T follicular helper cell (primary cell): ENCODE measurements at places on chromosomes 4 and X.

DNA sequence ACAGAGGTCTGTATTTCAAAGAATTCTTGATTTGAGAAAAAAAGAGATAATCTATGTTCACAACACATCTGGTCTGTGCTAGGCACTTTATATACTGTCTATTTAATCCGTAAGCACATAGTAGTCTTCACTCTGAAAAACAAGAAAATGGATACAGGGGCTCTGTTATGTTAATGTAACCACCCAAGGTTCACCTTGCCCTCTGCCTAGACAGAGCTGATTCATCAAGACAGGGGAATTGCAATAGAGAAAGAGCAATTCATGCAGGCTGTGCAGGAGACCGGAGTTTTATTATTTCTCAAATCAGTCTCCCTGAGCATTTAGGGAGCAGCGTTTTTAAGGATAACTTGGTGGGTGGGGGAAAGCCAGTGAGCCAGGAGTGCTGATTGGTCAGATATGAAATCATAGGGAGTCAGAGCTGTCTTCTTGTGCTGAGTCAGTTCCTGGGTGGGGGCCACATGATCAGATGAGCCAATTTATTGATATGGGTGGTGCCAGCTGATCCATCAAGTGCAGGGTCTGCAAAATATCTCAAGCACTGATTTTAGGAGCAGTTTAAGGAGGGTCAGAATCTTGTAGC, 92.9 kb upstream of the TNIP3 start:
- no peak for DNase-seq

DNA sequence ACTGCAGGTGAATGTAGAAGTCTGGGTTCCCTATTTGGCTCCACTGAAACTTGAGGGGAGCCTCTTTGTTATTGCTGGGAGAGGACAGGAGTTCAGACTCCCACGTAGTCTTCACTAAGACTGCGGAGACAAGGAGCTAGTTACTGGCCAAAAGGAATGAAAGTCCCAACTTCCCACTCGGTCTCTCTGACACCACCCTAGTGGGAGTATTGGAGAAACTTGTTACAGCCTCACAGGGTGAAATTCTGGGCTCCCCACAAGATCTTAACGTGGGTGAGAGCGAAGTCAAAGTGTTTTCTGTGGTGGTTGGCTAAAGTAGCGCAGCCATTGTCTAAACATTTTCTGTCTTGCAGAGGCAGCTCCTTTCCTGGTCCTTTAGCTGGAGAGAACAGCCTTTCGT, 13.5 kb downstream of the MYOZ2 start:
- DNase-seq = no peak

- DNase-seq = peak; percentile 6
Measured at GRCh38 chrX:136880003-136880451, 498 bp downstream of the RBMX start.

- DNase-seq = no peak
Measured at GRCh38 chr4:90317785-90318184, 190.6 kb downstream of the CCSER1 start.

GRCh38 chr4:118113220-118113619, 78.9 kb downstream of the NDST3 start:
- DNase-seq = no peak

- no peak for DNase-seq
Measured at GRCh38 chr4:113141901-113142346, 92.5 kb downstream of the ANK2 start.

DNA sequence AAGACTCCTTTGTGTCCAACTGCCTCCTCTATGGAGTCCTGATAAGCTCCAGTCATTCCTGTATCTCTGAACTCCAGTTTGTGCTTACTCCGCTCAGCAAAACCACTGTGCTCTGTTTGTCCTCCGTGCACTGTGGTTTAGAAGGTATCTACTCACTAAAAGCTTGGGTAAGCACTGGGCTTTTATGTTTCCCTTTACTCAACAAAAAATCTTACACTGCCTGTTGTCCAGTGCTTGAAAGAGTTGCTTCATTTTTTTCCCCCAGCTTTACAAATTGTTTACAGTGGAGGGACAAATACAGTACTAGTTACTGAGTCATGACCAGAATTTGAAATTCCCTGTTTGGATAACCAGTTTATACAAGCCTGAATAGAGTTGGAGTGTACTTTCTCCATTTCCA, 545.3 kb upstream of the FAT1 start:
- DNase-seq = no peak

GRCh38 chrX:154547245-154548027, at the start of gene IKBKG:
TSS of gene IKBKG (plus strand) at chrX:154547620. CDS start at chrX:154552003, 4,383 bp downstream.
- peak; percentile 80 for DNase-seq

- no peak for DNase-seq
Measured at GRCh38 chr4:168787801-168788595, 222.1 kb downstream of the CBR4 start.

GRCh38 chr4:38453253-38453881, 210.6 kb upstream of the KLF3 start:
- no peak for DNase-seq

GRCh38 chr4:173088144-173088543, 80.5 kb upstream of the GALNT7 start:
- DNase-seq = no peak
